M059J (cell line): ENCODE measurements at places on chromosomes 7 and 10. TPM values are rescaled to one million over a fixed set of nuclear protein-coding genes. Genes with fewer than 3 reads are reported as not detected.

- DNase-seq: peak; percentile 67
Observed at GRCh38 chr7:47100817-47101435, 481.0 kb downstream of the TNS3 start.

DNA sequence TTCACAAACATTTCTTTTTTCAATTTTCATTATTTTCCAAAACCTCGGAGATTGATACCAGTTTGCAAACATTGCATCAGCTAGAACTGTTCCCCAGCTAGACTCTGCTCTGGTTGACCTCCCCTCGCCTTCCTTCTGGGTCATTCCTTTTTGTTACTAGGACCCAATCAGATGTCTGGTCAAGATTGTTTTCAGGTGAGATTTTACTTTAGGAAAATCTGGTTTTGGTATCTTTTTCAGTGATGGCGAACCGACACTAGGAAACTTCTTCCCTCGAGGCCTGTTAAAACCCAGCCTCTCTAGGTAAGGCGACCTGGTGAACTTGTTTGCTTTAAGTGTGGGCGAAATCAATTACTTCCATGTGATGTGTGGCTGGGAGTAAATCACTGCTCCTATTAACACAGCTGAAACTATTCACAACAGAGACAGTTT lies 8.4 kb downstream of the PROSER2 start:
- DNase-seq: no peak

DNA sequence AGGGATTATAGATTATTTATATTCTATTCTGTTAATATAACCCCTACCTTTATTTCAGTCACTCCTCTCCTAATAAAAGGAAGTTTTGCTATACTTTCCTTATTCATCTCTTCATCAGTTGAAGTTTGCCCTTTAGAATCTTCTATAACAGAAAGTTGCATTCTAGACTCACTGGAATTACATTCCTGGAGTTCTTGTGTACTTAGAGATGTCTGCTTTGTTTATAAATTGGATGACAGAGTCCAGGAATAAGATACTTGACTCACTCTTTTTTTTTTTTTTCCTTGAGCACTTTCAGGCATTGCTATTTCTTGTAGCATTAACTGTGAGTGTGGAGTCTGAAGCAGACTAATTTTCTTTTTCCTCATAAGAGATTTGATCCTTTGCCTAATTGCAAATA lies 640.8 kb downstream of the XPNPEP1 start:
- peak; percentile 70 for DNase-seq

- peak; percentile 97 for DNase-seq
Observed at GRCh38 chr10:119006451-119007210, 22.9 kb upstream of the NANOS1 start.

DNA sequence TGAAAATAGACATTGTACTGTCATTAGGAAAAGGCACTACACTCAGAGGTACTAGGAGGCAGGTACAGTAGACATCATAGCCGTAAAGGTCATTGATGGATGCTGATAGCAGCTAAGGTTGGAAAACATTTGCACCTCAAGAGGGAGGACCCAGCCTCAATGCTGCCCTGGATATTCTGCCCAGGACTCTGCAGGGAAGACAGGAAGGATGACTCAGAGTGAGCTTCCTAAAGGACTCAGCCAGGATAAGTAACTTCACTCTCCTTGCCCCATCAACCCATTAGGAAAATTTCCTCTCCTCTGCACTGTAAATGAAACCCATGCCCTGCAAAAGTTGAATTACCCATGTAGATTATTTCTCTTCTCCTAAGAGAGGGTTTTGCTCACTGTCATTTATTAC lies 617.9 kb upstream of the MKI67 start:
- DNase-seq: no peak

- DNase-seq: peak; percentile 6
Observed at GRCh38 chr7:43394441-43395130, 188.3 kb upstream of the STK17A start.

- no peak for DNase-seq
Observed at GRCh38 chr7:24442170-24442777, 131.0 kb upstream of the PALS2 start.

Gene HDAC9
- total RNA-seq: 25.3 and 27.6 TPM in 2 replicates

DNA sequence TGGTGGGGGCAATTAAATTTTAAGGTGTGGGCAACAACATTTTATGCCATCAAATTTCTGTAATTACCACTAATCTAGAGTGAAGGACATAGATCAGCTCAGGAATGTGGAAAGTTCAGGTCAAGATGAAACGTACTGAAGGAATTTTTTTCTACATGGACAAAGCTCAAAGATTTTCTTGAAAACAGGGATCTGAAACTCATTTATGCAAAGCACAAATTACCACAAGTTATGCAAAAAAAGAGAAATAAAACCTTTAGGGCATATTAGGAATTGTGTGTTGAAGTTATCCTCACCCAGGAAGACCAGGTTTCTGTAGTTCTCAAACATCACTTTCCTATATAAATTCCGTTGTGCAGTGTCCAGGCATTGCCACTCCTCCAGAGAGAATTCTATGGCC lies 18.9 kb downstream of the ZNF680 start:
- no peak for DNase-seq

GRCh38 chr10:98045785-98046389 lies 15.5 kb upstream of the CRTAC1 start:
- DNase-seq: peak; percentile 50

Gene NCAPG2
- 40.4 and 73.0 TPM in 2 replicates for total RNA-seq

- peak; percentile 72 for DNase-seq
Observed at GRCh38 chr7:47758546-47758945, 176.6 kb upstream of the TNS3 start.

GRCh38 chr10:43689618-43689954 lies 40.9 kb upstream of the ZNF32 start:
- DNase-seq: no peak

DNA sequence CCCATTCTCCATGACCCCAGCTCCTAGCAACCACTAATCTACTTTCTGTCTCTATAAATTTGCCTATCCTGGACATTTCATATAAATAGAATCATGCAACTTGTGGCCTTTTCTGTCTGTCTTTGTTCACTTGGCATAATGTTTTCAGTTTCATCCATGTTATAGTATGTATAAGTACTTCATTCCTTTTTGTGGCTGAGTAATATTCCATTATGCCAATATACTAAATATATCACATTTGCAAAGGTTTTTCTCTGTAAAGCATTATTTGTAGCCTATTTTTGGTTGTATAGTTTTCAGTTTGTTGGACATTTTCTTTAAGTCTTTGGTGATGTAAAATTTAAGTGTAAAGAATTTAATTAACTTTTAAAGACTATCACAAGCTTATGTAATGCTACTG lies 2.2 kb downstream of the PTPRZ1 start:
- no peak for DNase-seq

Gene GDF2
- not detected in 2 replicates for total RNA-seq

- DNase-seq: no peak
Observed at GRCh38 chr10:24012249-24012803, 196.6 kb upstream of the KIAA1217 start.

- no peak for DNase-seq
Observed at GRCh38 chr7:5445981-5446594, 22.5 kb upstream of the TNRC18 start.

- no peak for DNase-seq
Observed at GRCh38 chr10:3491571-3491970, 293.4 kb downstream of the KLF6 start.

Gene SLC29A4
- total RNA-seq: 3.1 and 6.9 TPM in 2 replicates

GRCh38 chr7:92778972-92779371 lies 57.4 kb downstream of the CDK6 start:
- DNase-seq: no peak

Gene THAP5
- 34.0 and 43.6 TPM in 2 replicates for total RNA-seq

DNA sequence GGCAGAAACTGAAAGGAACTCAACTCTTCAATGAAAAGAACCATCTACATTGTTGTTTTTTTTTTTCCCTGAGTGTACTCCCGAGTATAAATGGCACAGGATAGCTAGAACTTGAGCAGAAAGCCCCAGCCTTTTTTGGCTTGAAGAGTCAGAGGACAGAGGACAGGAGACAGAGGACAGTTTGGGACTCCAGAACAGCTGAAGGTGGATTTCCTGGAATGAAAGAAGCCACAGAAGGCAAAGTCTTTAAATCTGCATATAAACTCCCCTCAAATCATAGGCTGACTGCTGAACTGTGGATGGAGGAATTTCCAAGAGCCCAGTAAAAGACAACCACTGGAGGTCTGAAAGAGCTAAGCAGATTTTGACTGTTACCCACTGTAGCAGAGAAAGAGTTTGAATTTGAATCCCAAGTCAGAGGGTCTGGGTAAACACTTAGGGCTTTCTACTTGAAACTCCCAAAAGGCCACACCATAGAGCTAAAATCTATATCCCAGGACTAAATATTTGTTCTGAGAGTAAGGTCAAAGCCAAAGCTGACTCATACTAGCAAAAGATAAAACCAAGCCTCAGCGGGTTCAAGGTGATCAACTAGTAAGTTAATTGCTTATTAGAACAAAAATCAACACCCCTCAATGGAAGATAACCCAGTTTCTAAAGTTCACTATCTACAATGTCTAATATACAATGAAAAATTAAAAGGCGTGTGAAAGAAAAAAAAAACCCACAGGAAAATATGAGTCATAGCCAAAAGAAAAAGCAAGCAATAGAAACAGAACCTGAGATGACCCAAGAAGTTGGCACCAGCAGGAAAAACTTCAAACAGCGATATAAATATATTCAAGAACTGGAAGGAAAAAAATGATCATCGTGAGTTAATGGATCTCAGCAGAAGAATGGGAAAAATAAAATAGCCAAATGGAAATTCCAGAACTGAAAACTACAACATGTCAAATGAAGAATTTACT lies 1.8 kb upstream of the OPN1SW start:
- DNase-seq: peak; percentile 53

Gene SAP25
- not detected in 2 replicates for total RNA-seq

Gene CYP3A5
- 0.05 and 0.15 TPM in 2 replicates for total RNA-seq

Gene CUL2
- total RNA-seq: 15.2 and 22.4 TPM in 2 replicates
